Smooth muscle cell of bladder (primary cell): ENCODE measurements at places on chromosomes 4 and X. TPM values are rescaled to one million over a fixed set of nuclear protein-coding genes. Genes with fewer than 3 reads are reported as not detected.

The HOPX gene
- under 0.01 and 0.46 TPM in 2 replicates for total RNA-seq

The F8A2 gene
- not detected in 2 replicates for total RNA-seq

The HTRA3 gene
- total RNA-seq = 5.8 and 10.4 TPM in 2 replicates

The ZC4H2 gene
- 2.3 and 2.7 TPM in 2 replicates for total RNA-seq

The ATP1B4 gene
- not detected in 2 replicates for total RNA-seq

The IL3RA gene
- total RNA-seq = 0.09 TPM in 1 of 2 replicates, not detected in the other
